ENCODE measurements at places on chromosomes 12 and 14.

DNA sequence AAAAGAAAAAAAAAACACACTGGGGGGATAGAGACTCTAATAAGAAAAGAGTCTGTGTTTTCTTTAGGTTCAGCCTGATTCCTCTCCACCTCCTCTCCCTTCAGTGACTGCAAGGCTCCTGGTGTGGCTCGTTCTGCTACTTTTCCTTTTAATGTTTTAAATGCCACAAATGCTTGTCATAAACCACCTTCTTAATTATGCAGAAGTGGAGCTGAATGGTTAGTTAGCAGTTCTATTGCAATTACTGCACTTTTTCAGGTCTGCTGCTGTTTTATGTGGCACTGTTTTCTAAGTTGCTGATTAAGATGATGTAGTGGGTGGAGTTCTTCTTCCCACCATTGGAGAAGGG lies 878.1 kb downstream of the DIO2 start:
- DNase-seq = no peak

DNA sequence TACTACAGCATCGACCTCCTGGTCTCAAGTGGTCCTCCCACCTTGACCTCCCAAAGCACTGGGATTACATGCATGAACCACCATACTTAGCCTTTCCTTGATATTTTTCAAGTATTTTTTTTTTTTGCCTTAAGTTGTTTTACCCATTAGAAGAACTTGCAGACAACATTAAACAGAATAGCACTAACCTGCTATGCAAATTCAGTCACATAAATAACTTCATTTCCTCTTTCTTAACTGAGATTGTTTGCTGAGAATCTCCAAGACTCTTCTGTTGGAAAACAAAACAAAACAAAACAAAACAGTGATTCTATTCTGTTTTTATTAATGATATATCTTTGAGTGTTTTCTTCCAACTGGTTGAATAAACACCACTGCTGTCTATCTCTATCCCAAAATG lies 115.9 kb upstream of the IFNG-AS1 start:
- DNase-seq = no peak

DNA sequence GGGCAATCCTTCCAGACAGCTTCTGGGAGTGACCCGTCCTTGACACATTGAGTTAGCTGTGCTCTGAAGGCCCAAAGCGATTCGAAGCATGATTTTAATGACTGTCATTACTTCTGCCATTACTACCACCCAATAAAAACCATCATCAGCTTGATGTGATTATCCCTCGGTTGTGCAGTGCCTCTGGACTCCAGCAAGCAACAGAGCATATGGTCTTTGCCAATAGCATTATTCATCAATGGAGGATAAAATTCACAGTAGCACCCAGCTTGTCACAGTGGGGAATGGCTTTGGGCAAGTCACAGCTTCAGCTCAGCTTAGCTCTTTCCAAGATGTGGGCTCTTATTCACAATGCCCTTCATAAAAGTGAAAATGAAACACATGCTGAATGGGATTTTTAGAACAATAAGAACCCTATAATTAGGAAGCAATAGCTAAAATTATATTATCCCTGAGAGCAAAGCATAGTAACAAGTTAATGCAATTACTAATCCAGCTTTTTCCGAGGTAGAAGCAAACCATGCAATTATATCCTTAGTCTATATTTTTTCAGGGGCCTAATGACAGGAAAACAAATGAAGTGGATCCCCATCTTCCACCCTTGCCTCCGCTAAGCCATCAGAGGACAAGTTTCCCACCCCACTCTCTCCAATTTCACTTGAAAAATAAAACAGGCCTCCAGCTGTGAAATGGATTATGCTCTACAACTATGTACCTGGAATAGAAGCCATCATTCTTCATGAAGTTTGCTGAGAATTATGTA lies 163.0 kb upstream of the EEA1 start:
- no peak for DNase-seq

GRCh38 chr12:51128919-51129318 lies 44.0 kb downstream of the TFCP2 start:
- DNase-seq = no peak

DNA sequence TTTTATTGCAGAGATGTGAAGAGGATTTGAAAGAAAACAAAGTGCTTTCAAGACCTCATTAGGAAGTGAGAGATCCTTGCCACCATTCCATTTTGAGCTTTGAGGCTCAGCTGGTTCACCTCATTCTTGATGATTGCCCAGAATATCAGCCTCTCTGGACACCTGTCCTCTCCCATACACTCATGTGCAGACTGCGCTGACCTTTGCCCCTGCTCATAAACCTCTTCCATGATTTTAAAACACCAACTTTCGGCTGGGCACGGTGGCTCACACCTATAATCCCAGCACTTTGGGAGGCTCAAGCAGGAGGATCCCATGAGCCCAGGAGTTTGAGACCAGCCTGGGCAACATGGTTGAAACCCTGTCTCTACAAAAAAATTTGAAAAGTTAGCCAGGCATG lies 8.9 kb downstream of the COX14 start:
- no peak for DNase-seq

- no peak for DNase-seq
Observed at GRCh38 chr12:131222329-131223139, 268.8 kb downstream of the ADGRD1 start.

- peak; percentile 33 for DNase-seq
Observed at GRCh38 chr12:50637870-50638481, 125.9 kb upstream of the ATF1 start.

GRCh38 chr12:31600252-31600651 lies 9.3 kb upstream of the DENND5B start:
- DNase-seq = peak; percentile 68

- DNase-seq = no peak
Observed at GRCh38 chr14:91744068-91744480, 12.2 kb upstream of the CATSPERB start.

DNA sequence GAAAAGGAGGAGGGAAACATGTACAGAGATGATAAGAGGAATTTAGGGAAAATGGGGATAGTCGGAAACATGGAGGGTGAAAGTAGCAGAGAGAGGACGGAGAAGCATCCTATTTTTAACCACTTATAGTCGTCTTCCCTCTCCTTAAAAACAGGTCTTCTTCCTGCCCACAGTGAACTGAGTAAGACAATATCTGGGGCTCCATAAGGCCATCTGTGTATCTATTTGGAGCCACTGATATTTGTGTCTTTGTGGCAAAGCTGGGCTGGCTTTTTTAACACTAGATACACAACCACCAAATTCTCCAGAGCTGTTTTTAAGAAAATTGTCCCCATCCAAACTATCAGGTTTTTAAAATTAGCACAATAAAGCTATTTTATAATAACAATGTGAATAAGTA lies 109.5 kb upstream of the RAP1B start:
- DNase-seq = no peak

GRCh38 chr14:62373944-62374343 lies 611.7 kb downstream of the SNAPC1 start:
- DNase-seq = no peak

DNA sequence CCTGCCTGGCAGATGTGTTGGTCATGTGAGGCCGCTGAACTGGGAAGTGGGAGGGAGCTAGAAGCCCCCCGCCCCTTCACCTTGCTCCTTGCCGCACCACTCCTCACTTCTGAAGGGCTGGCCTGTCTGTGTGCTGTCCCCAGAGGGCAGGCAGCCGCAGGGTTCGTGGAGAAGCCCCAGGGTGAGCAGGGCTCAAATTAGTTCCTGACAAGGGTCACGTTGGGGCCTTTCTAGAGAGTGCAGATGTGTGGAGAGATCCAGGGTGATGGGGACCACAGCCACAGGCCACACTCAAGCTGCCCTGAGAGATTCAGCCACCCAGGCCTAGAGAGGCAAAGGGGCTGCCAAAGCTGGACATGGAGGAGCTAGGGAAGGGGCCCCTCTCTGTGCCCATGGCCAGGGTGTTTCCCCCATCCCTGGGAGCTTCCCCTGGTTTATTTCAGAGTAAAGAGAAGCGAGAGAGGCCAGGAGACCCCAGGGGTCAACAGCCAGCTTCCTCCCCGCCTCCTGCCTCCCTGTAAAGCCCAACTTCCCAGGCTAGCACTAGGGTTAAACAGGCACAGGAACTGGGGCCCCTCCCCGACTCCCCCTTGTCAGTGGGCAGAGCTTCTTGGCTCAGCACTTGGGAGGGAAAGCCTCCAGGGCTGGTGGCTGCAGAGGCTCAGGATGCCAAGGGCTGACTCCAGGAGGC lies 16.2 kb downstream of the SLC25A29 start:
- peak; percentile 67 for DNase-seq
